ENCODE measurements at places on chromosomes 1 and 21.

GRCh38 chr1:225990705-225991464, 8.3 kb downstream of the SDE2 start:
- no peak for DNase-seq

DNA sequence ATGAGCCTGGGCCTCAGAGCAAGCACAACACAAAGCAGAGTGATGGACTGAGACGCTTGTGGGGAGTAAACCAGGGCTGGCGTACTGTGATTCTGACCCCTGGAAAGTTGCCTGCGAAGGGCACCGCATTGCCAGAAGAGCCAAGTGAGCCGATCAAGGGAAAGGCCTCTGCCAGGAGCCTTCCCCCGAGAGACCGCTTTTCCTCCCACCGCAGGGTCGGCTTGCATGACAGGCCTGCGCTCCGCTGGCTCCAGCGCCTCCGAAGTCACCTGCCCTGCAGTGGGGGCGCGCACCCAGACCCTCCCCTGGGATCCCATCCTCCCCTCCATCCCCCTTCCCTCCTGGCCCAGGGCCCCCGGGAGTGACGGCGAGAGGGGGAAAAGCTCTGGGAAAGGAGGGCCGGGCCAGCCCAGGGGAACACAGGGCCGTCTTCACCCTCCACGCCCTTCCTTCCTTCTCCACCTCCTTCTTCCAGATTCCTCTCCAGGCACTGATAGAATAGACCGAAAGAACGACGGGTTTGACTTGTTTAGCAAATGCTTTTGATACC, 165.0 kb downstream of the TRIM33 start:
- no peak for DNase-seq

DNA sequence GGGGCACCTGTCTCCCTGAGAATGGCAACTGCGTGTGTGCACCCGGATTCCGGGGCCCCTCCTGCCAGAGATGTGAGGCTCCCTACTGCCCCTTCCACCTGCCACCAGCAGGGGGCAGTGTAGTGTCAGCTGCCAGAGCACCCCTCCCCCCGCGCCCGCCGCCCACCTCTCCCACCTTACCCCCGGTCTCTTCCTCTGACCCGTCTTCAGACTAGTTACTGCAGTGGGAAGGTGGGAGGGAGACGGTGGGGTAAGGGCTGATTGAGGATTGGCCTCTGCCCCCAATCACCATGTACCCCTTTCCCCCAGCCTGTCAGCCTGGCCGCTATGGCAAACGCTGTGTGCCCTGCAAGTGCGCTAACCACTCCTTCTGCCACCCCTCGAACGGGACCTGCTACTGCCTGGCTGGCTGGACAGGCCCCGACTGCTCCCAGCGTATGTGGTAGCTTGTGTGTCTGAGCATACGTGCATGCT, 10.1 kb upstream of the LRRC71 start:
- DNase-seq, result peak; percentile 48

- DNase-seq, result no peak
Measured at GRCh38 chr1:212968368-212968863, 18.1 kb downstream of the VASH2 start.

GRCh38 chr1:35451125-35451528, 106.1 kb downstream of the KIAA0319L start:
- peak; percentile 65 for DNase-seq

GRCh38 chr1:230267338-230268065, 158.6 kb downstream of the PGBD5 start:
- DNase-seq, result no peak

DNA sequence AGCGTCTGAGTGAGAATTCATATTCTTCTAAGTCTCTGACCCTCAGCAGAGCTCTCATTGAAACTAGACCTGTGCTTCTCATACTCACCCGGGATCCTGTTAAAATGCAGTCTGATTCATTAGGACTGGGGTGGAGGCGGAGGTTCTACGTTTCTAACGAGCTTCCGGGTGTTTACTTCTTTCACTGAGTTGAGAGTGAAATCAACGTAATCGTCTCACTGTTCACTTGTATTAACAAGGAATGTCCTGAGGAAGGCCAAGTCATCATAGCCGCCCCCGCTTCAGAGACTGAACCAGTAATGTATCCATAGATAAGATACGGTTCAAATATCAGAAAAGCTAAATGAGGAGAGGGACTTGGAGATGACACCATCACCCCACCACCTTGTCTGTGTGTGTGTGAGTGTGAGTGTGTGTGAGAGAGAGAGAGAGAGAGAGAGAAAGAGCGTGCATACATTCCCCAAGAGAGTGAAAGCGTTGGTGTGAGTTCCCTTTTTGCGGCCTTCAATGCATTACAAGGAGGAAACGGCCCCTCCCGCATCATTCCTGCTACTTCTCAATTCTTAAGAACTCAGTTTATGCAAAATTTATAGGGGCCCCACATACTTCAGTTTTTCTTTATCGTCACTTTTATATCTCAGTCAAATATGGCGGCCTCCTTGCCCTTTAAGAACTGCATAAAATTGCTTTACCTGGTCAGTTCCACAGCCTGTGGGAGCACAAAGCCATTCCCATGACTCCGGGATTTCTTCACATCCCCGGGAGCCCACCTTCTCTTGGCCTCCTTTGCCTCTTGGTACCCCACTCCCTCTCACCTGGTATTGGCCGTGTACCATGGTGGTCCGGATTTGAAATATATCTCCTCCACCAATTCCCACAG, 19.8 kb downstream of the KMO start:
- no peak for DNase-seq

DNA sequence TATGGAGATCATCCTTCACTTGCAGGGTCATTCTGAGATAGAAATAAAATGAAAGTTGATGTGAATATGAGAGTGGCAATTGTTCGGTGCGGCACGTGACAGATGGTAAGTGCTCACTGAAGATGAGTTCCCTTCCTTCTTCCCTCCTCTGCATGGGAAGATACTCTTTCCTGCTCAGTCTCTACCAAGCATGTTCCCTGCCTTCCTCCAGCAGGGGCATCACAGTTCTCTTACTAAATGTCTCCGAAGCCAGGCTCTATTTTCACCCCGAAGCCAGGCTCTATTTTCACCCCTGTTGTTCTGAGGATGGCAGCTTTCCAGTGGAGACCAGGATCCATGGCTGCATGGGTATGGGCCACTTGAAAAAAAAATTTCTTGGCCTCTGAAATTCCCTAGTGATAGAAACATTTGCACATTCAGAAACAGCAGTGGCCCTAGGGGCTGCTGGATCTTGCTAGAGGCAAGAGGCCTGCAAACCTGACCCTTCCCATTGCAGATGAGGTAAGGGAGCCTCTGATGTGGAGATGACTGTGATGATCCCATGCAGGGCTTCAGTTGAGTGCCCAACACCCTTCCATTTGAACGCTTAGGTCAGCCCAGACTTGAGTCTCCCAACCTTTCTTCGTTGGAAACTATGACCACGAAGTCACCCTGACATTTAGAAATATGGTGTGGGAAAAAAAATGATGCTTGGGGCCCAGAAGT, 123.7 kb upstream of the HMGB4 start:
- DNase-seq, result no peak

DNA sequence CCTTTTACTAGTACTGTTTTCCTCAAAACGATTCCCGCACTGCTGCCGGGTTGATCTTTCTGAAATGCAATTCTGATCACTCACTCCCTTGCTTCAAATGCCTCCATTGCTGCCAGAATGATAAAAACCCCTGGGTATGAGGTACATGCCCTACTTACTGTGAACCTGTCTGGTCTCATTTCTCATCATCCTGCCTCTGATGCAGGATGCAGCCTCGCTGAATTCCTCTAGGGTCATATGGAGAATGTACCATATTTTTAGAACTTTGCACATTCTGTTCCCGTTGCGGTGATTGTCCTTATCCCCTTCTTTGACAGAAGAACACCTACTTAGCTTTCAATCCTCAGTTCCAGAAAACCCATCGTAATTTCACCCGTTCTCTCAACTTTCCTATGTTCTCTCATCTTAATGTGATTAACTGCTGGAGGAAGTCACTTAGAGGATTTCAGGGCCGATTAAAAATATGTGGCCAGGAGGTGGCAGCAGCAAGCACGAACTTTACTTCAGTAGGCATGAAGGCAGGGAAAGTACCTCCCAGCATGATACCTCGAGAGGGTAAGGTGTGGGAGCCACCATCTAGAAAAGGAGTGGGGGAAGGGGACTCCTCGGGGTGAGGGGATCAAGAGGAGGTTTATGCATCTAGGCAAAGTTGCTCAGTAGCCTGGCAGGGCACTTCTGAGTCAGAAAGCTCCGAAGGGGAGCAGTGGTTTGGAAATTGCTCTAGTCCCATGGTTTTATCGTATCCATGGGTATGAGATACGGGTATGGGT, 361.5 kb upstream of the ZP4 start:
- no peak for DNase-seq

- no peak for DNase-seq
Measured at GRCh38 chr1:208101661-208102431, 142.3 kb downstream of the PLXNA2 start.

DNA sequence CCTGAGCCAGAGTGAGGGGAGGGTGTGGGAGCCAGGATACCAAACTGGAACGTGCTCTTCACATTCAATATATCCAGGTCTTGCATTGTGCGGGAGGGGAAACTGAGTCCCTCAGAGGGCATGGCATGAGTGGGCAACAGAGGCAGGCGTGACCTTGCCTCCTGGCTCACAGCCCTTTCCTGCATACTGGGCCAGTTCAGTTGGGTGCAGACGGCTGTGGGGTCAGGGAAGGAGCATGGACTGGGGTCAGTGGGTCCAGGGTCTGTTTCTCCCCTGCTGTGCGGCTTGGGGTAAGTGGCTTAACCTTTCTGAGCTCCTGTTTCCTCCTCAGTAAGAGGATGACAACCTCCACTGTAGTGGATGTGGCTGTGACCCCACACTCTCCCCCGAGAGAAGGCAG, 16.6 kb downstream of the SERINC2 start:
- no peak for DNase-seq

GRCh38 chr1:206933333-206933945, 11.7 kb upstream of the FCMR start:
- peak; percentile 57 for DNase-seq

GRCh38 chr1:228215663-228216116, 7.8 kb downstream of the OBSCN start:
- DNase-seq, result no peak

- DNase-seq, result no peak
Measured at GRCh38 chr1:46595127-46595526, 8.9 kb downstream of the MKNK1 start.

GRCh38 chr1:93595266-93595665, 86.4 kb downstream of the BCAR3 start:
- DNase-seq, result no peak

DNA sequence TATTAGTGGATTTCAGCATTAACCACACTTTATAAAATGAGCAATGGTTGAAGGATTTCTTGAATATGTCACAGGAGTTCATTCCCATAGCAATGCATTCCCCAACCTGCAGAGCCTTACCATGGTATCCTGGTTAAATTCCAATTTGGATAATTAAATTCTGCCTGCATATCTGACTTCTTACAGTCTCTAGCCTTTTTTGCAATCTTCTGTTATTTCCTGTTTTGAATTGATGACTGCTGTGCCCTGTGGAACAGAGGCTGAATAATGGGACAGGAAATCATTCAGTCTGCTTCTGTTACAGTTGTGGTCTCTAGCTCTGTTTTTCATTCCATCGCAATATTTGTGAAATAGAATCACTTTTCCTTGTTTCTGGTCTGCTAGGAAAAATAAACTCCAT, 1823.9 kb downstream of the PLA2G4A start:
- no peak for DNase-seq

DNA sequence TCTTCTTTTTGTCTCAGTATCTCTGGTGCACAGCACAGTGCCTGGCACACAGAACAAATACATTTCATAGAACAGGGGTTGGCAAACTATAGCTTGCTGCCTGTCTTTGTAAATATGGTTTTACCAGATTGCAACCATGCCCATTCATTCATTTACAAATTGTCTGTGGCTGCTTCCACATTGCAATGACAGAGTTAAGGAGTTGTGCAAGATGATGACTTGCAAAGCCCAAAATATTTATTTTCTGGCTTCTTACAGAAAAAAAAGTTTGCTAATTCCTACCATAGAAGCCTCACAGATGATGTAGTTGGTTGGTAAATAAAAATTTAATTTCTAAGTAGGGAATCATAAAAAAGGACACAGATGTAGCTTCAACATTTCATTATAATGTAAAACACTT, 11.2 kb upstream of the HMGB4 start:
- DNase-seq, result no peak

DNA sequence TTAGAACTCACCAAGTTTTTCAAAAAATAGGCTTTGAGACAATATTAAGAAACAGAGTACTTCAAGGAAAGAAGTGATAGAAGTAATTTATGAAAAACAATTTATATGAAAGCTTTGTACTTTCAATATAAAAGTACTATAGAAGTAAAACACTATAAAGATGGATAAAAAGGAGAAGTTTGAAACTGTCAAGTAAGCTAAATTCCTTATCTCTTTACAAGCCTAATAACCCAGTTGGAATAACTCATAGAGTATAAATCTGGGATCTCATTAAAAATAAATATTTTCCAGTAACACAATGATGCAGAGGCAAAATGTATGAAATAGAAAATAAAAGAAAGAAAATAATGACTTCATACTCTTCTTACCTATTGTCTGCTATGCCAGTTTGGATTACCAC, 232.5 kb downstream of the PDE4B start:
- DNase-seq, result no peak

- no peak for DNase-seq
Measured at GRCh38 chr1:11787251-11787803, 18.4 kb downstream of the MTHFR start.

DNA sequence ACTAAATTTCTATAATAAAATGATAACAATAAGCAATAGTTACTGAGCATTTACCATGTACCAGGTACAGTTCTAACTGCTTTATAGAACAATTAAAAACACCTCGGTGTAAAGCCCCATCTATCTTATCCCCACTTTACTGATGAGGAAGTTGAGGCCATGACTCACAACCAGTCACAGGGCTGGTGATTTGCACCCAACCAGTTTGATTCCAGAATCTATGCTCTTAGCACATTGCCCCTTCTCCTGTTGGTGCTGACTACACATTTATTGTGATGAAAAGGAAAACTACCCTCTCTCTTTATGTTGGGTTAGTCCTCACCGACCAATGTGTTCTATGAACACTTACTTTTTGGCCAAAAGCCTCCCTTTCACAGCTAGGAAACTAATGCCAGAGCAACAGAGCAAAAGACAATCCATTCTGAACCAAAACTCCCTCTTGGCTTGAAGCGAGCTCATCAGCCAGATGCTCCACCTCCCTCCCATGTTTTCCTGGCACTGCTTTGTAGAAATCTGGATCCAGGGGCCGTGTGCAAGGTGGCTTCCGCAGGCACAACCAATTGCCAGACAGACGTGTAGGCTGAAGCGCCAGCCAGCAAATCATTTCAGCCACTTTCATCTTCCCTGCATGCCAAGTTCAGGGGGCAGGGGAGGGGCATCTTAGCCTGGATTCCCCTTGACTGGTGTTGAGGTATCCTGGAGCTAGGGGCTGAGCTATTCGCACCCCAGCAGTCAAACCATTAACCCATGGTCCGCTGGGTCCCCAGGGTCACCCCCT, 32.0 kb upstream of the SLC30A1 start:
- DNase-seq, result no peak

- DNase-seq, result no peak
Measured at GRCh38 chr1:3351449-3352298, 102.8 kb upstream of the ARHGEF16 start.

Measured in activated T-helper 9 cell treated with anti-CD3 and anti-CD28 coated beads, Interleukin-2, amount 50 U/mL, for 16 hours (primary cell).